Stimulated activated CD8-positive, alpha-beta memory T cell treated with anti-CD3 and anti-CD28 coated beads, Interleukin-7, amount 100 ng/mL, for 4 hours (primary cell): ENCODE measurements at places on chromosomes 2 and 18.

- no peak for DNase-seq
Measured at GRCh38 chr2:217071416-217071815, 211.6 kb upstream of the TNP1 start.

GRCh38 chr2:152303951-152304350 is 31.0 kb upstream of the FMNL2 start:
- no peak for DNase-seq

- DNase-seq: no peak
Measured at GRCh38 chr18:72171596-72171995, 372.5 kb downstream of the CBLN2 start.

DNA sequence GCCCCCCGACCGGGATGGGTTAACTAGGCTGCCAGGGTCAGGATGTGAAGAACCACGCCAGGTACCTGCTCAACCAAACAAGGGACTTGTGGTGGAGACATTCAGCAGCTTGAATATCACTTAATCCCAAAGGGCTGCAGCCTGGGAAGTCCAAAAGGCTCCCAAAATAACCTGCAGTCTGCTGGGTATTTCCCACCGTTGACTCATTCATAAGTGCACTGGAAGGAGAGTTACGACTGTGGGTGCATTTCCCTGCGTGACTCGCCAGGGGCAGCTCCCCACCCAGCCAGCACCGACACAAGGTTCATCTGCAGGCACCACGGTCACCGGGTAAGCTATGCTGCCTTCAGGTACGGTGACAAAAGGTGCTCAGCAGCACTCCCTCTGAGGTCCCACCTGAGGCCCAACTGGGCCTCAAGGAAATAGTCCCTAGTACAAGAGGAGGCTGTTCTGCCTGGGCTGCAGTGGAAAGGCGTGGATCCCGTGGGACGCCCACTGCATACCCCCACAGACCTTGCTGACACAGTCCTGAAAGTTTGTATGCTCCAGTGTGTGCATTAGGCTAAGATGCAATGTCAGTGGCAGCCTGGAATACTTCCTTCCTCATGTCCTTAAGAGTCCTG is 86.5 kb downstream of the UXS1 start:
- DNase-seq: peak; percentile 33

DNA sequence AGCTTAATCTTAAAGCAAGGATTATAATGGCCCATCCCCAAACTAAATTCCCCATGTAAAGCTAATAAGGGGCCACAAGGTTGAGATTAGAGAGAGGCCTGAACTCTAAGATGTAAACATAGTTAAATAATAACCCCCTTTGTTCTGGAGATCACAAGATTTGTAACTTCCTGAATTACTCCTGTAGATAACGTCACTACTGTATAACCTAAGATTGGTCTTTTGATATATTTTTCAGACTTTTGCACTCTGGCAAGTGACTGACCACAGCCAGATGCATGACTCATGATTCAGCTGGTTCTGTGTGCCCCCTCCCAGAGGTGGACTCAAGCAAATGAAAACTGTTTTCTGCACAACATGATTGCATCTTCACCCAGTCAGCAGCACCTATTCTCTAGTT is 686.0 kb upstream of the DDX18 start:
- DNase-seq: no peak

DNA sequence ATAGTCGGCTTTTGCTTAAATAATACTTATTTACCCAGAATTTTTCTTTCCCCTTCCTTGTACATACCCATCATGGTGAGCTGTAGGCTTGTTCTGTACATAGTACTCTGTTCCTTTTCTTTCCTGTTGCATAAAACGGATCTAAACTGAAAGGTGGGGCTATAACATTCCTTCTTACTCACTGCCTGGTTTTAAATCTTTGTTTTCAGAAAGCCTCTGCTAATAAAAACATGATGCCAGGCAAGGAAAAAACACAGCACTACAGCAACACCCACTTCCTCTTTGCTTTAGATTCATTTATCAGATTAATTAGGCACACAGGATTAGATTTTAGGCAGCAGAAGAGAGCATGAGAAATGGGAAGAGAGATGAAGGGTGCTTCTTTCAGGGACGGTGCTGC is 19.6 kb upstream of the STON1 start:
- DNase-seq: no peak

DNA sequence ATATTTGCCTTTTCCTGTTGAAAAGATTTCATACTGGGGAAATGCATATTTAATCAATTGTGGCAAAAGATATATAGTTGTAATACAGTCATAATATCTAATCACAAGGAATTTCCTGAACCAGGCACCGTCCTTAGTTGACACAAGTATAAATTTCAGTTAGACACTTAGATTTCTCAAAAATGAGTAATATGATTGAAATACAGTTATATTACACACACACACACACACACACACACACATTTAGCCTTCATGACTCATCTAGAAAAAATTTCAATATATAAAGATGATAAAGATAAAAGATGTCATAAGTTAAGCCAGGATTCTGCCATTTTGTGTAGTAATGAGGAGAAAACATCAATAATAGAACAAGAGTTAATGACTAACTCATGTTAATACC is 258.4 kb upstream of the ZNF804A start:
- no peak for DNase-seq

DNA sequence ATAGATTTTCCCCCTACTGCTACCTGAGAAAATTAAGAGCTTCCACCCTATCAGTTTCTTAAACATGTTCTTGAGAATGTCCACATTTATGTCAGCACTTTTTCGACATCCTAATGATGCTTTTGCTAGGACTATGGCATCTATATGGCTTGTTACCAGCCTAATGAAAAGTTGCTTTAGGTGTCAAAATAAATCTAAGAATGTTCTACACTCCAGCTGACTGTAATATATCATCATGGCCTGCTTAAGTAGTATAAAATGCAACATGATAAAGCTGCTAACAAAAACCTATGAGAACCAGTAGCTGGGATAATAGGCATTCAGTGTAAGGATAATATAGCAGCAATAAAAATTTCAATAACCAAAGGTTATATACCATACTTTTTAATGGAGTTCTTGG is 1983.5 kb upstream of the CELF4 start:
- DNase-seq: no peak

DNA sequence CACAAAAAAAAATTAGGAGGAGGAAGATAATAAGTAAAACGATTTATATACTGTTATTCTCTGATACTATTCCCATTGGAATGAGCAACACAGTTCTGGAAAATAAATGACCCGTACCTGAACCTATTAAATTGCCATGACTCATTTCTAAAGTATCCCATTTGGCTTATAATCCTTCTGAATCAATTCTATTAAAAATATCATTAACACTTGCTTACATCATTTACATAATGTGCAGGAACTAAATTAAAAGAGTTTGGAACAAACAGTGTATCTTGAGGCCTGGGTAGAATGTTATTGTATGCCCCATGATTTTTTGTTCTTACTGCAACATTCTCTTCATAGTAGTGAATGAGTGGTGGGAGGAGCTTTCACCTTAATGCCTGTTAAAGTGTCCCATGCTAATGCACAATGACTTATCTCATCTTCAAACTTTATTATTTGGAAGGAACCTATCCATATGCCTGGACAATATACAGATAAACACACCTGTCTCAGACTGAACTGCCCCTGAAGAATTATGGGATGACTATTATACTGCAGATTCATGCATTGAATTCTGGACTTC is 549.9 kb upstream of the ACVR2A start:
- no peak for DNase-seq

- DNase-seq: no peak
Measured at GRCh38 chr18:61770279-61770678, 122.5 kb downstream of the RNF152 start.

DNA sequence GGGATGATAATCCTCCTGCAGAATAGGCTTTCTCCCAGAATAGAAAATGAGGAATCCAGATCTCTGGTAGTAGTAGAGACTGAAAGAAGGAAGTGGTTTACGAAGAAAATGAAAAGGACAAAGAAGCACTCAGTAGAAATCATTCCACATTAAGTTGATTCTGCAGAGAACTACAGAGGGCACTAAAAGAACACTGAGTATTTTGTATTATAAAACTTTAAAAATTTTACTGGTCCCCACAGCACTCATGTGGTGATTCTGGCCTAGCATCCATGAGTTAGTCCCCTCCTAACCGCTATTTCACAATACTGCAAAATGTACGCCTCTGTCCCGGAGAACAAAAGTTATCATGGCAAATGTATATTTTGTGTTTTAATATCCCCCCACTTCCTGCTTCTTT is 42.9 kb upstream of the SLC35F5 start:
- no peak for DNase-seq

DNA sequence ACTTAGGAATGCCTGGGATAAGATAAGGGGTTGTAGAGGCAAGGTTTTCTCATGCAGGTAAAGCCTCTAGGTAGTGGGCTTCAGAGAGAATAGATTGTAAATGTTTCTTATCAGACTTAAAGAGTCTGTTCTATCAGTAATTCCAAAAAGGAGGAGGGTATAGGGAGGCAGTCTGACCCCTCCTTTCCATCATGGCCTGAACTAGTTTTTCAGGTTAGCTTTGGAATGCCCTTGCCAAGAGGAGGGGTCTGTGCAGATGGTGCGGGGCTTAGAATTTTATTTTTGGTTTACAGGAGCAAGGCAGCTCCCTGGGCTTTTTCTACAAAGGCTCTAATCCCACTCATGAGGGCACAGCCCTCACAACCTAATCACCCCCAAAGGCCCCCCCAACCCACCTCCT is 135.0 kb downstream of the B3GNT2 start:
- DNase-seq: no peak

- no peak for DNase-seq
Measured at GRCh38 chr2:6556755-6557154, 309.0 kb downstream of the CMPK2 start.

GRCh38 chr2:118481299-118481698 is 366.1 kb downstream of the EN1 start:
- no peak for DNase-seq
